ENCODE measurements at places on chromosomes 5 and 9.

DNA sequence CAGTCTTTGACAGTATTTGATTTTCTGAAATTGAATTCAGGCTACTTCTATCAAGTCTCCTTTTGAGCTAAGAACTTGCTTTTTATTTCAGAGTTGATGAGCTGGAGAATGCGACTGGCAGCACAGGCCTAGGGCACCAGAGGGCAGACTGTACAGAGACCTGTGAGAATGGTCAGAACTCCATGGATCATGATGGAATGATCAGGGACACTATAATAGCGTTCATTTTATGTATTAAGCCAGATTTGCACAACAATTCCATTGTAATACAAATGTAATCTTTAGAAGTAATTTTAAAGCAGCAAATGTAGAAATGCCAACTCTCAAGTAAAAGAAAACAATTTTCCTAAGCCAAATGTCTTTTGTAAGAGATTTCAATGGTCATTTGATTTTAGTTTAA lies 902.4 kb downstream of the NR2F1-AS1 start:
- no peak for DNase-seq

- DNase-seq = no peak
These were observed 228.3 kb downstream of the MAST4 start for GRCh38 chr5:66824476-66824875.

DNA sequence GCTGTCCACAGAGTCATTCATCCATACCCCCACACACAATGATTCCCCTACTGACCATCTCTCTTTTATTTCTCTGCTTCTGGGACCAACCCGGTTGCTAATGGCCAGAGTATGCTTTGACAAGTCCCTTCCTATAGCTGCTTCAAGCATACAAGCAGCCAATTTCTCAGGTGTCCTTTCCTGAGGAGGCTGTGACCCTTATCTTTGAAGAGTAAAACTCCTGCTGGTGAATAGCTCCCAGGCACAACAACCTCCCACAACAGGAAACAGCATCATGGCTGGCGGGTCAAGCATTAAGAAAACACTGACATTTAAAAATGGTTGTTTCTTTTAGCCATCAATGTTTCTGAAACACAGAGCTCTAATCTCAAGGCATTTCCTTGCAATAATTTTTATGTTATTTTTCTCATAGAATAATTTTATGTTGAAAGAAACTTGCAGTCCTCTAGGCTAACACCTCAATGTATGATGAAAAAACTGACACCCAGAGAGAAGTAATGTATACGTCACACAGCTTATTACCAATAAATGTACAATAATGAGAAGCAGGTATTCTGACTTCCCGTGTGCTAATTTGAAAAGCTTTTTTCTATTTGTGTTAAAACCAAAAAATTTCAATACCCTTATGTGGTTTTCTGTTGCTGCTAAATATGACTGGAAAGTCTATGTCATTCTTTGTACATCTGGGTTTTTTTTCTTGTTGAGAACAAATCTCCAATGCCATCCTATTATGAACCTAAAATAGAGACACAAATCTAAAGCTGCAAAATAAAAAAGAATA lies 7.5 kb upstream of the PAM start:
- no peak for DNase-seq

GRCh38 chr5:42579320-42579719 lies 156.1 kb downstream of the GHR start:
- DNase-seq = no peak

DNA sequence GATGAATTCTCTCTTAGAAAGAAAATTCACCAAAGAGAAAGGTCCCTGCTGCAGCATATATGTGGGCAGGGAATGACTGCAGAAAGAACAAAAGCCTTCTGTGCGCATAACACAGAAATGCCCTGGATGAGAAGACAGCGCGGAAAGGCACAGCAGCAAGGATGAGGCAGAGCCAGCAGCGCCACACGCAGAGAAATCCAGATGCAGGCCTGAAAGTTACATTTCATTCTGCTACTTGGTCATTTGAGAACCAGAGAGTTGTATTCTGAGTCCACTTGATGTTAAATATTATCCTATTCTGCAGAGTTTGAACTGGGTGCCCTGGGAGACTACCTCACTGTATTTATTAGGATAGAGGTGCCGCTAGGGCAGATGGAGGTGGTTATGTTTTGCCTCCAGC lies 68.5 kb downstream of the GLDC start:
- no peak for DNase-seq

- DNase-seq = no peak
These were observed 1.9 kb downstream of the SPARC start for GRCh38 chr5:151684690-151685361.
